ENCODE measurements at places on chromosomes 2 and 18. TPM values are rescaled to one million over a fixed set of nuclear protein-coding genes. Genes with fewer than 3 reads are reported as not detected.

- no peak for DNase-seq
Observed at GRCh38 chr2:131130298-131130596, 25.1 kb downstream of the PLEKHB2 start.

DNA sequence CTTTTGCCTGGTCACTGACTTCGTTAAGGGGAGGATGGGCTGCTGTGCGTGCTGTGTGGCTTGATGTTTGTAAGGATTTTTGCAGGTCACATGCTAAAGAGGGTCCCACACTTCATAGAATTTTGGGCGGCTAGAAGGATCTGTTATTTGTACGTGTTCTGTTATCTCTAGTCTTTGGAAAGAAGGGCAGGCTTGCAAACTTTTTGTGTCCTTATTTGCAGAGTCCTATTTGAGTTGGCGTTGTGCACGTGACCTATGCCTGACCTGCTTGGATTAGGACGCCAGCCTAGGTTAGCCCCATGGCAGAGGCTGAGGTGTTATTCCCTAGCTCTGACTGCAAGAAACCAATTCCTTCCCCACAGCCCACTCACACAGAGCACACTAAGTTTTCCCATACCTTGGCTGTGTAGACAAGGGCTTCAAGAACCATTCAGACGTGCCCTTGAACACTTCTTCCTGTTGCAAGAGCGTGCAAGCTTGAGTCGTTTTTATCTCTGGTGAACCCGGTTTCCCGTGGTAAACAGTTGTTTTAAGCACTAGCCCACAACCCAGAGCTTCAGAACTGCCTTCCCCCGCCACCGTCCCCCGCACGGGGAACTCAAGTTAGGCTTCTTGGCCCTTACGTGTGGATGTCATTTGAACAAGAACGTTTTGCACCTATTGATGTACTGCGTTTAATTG, 94.6 kb downstream of the LDLRAD4 start:
- no peak for DNase-seq

- DNase-seq, result no peak
Observed at GRCh38 chr2:220959391-220959802, 612.7 kb downstream of the EPHA4 start.

DNA sequence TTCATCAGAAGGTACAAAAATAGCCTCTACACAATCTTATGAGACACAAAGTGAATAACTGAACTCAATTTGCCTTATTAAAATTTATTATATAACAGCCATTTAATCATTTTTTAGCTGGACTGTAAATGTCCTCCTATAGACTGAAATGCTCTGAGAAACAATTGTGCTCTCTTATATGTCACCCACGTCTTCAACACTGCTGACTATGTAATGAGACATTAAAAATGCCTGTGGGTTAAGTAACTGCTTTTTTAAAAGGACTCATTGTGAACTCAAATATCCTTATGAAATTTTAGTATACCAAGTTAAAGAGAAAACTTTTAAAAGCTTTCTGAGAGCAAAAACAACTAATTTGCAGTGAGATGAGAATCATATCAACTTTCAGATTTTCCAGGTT, 10.4 kb upstream of the GALNT1 start:
- no peak for DNase-seq

GRCh38 chr2:115484983-115485382, 1042.5 kb downstream of the DPP10 start:
- no peak for DNase-seq

CFAP65 gene
- 0.22 TPM for total RNA-seq

Data from neural progenitor cell (in vitro differentiated cells).